Hematopoietic multipotent progenitor cell (in vitro differentiated cells): ENCODE measurements at places on chromosomes 7 and 10.

- DNase-seq: no peak
These were observed 45.3 kb downstream of the GRID2IP start for GRCh38 chr7:6505685-6506559.

DNA sequence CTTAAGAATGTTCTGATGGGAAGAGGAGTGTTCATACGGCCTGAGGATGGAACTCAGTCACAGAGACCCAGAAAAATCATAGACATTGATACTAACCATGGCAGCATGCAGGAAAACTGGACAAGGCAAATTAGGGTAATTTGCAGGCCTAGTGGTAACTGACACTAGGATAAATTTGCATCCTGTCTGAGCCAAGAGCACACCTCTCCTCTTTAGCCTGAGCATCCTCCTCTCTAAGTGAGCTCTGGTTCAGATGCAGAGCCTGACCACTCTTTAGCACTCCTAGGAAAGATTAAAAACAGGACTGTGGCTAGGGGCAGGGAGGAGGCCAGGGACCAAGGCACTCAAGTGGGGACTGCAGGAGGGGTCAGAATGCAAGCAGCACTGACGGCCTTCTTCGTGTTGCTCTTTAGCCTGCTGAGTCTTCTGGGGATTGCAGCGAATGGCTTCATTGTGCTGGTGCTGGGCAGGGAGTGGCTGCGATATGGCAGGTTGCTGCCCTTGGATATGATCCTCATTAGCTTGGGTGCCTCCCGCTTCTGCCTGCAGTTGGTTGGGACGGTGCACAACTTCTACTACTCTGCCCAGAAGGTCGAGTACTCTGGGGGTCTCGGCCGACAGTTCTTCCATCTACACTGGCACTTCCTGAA is at the start of gene TAS2R41:
TSS of gene TAS2R41 (plus strand) at position 373 of the 650 bp plus-strand sequence. CDS start at position 373, 0 bp downstream.
- no peak for DNase-seq

GRCh38 chr10:72328045-72328828 is 26.5 kb downstream of the DNAJB12 start:
- DNase-seq: no peak

DNA sequence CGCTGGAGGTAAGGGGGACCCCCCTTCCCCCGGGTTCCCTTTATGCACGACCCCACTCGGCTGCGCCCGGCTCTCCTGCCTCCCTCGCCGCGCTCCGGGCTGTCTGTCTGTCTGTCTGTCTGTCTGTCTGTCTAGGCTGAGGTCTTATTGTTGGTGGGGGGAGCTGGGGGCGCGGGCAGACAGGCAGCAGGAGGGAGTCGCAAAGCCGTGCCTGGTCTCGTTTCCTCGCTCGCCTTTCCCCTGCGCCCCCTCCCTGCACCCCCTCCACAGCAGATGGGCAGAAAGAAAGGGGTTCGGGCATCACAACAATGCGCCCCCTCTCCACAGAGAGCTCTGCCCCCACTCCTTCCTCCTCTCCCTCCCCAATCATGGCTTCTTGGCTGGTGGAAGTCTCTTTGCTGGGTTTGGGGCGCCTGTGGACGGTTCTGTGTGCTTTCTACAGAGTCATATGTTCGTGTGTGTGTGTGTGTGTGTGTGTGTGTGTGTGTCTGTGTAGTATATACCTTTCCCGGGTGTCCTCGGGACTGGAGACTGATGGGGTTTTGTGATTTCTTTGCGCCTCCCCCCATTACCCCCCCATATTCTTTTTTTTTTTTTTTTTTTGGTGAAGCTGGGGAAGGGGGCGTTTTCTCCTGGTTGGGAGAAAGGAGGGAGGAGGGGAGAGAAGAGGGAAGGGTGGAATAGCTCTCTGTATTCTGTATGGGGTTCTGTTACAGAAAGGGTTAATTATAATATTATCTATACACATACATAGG is 1.9 kb downstream of the AUTS2 start:
- DNase-seq: peak; percentile 29

- no peak for DNase-seq
These were observed 1.2 kb downstream of the HOGA1 start for GRCh38 chr10:97585439-97585811.

DNA sequence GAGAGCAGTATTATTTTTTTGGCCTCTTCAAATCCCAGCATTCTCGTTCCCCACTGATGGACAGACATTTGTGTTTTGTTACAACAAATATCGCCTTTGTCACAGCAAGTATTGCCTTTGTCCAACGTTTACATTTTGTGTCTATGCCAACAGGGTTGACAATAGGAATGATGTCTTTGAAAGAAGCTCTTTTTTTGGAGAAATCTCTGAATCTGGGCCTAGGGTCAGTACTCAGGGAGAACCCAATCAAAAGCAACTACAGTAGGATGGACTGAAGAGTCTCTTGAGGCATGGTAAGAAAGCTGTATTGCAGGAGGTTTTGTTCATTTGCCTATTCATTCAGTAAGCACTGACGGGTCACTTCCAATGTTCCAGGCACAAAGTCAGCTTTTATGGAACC is 57.7 kb upstream of the KLF14 start:
- no peak for DNase-seq

- no peak for DNase-seq
These were observed 261.5 kb upstream of the SORCS1 start for GRCh38 chr10:107425931-107426553.

- DNase-seq: no peak
These were observed 975.2 kb upstream of the AUTS2 start for GRCh38 chr7:68623030-68623429.

DNA sequence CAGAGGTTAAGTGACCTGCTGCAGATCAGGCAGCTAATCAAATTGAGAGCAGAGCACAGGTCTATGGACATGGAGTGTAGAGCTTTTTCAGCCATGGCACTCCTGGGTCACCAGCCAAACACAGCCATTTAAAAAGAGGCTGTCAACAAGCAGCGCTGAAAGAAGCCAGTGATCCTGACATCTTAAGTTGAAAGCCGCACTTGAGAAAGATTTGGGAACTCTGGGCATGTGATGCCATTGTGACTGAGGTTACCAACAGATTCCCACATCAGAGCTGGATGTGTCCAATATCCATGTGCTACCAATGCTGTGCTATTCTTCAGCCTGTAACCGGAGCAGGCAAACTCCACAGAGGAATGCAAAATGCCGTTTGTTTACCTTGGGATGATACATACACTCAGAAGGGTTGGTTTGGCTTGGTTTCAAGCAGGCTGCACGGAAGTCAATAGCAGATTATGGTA is 56.2 kb upstream of the ABLIM1 start:
- DNase-seq: no peak

DNA sequence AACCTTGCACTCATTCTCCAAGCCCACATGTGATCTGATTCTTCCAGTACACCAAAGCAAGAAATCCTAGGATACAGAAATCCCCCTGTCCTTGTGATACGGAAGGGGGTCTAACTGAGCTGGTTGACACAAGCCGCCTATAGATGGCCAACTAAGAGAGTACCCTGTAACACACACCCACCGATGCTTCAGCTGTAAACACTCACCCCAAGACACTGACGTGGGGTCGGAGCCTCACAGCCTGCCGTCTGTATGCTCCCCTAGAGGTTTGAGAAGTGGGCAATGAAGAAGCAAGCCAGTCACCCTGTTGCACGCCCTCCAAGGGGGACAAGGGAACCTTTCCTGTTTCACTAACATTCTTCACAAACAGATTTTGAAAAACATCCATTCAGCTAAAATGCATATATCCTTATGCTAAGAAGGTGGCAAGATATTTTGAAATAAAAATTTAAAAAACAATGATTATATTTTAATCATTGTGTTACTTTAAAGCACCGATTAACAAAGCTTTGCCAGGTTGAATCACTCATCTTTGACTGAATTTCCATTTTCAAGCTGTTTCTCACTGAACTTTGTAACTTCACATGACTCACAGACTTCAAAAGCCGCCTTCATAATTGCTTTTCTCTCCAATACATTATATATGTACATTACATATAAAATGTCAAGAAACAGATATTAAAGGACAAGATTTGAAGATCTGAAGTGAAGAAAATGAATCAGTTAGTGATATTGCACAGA is 329.3 kb downstream of the ARL4A start:
- no peak for DNase-seq

- DNase-seq: no peak
These were observed 239.7 kb downstream of the KCND2 start for GRCh38 chr7:120512701-120513100.

GRCh38 chr7:2572101-2572842 is 13.5 kb downstream of the IQCE start:
- no peak for DNase-seq

GRCh38 chr7:4185721-4186512 is 496.2 kb upstream of the FOXK1 start:
- DNase-seq: peak; percentile 29

GRCh38 chr7:48025624-48026023 is 3.3 kb downstream of the SUN3 start:
- no peak for DNase-seq

- no peak for DNase-seq
These were observed 4.8 kb downstream of the LAMB1 start for GRCh38 chr7:107998150-107998549.

GRCh38 chr7:120831260-120831659 is 26.7 kb downstream of the TSPAN12 start:
- no peak for DNase-seq

DNA sequence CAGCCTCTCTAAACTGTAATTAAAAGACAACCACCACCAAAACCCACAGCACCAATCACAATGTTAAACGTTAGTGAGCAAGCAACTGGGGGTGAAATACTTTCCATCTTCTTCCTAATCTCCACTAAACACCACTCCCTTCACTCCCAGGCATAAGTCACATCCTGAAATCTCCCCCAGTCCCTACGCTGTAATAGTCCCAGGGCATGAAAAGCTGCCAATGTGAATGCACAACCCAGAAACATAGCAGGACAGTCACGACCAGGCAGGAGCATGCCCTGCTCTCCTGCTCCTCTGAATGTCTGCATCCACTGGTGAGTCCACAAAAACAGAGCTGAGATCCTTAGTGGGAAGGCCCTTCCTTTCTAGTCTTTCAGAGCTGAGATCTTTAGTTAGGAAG is 288.9 kb downstream of the PARD3 start:
- DNase-seq: no peak

DNA sequence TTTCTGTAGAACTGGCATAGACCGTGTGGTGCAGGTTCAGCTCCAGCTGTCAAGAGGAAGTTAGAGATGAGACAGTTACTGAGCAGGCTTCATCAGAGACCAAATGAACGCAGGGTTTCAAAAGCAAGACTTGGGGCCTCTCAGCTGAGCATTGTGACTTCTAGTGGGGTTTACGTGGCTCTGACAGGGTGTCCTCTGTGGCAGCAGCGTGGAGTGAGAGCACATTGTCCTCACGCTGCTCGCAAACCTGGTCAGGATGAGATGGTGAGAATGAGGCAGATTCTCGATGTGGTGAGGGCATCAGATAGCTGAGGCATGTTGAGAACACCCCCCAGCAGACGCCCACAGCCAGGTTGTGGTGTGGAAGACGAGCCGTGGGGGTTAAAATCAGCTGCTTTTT is 126.0 kb downstream of the DNAJB6 start:
- no peak for DNase-seq

DNA sequence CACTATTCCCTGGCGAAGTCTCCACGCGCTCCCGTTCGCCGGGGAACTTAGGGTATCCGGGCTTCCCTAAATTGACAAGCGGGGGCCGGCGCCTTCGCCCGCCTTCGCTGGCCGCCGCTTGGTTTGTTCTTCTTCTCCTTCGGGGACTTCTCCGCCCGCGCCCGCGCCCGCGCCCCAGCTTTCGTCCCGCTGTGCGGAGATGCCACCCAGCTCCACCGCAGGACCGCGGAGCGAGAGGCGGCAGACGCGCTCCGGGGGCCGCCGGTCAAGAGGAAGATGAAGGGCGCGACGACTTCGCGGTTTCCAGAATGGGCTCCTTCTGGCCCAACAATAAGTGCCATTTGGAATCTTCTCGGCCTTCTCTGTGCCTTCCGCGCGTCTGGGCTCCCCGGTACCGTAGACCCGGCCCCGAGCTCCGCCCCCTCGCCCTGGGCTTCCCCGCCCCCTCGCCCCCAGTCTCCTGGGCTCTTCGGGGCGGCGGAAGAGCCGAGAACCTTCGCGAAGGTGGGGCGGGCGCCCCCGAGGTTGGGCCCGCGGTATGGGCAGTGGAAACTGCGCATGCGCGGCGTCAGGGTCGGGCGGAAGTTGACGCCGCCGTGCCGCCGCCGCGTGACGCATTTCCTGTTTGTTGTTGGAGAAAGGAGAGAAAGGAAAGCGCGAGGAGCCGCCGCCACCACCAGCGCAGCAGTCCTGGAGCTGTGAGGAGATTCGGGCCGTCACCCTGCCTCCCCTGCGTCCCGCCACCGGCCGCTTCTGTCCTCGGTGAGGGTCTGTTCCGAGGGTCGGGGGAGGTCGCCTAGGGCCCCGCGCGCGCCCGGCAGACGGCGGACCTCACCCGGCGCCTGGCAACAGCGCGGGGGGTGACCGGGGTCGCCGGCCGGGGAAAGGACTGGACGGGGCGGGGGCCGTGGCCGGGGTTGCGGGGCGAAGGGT is at the start of gene DNAJB6:
TSS of gene DNAJB6 (plus strand) at position 622 of the 933 bp plus-strand sequence. CDS start 21,569 bp downstream, outside the sequence.
- DNase-seq: peak; percentile 98

DNA sequence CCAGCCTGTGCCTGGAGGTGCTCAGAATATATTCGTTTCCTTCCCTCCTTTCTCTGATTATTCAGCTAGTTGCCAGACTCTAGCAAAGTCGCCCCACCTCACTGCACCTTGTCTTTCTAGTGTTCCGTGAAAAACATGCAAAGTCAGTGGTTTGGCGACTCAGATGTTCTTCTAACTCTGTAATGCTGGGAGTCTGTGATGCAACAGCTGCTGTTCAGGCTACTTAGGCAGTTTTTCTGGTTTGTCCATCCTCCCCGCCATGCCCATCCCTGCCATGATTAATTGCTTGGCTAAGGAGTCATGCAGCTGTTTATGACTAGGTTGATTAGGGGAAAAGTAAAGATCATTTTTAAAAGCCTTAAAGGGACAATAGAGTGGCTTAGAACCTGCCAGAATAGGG is 99.4 kb downstream of the MTPN start:
- no peak for DNase-seq

- no peak for DNase-seq
These were observed 2.3 kb downstream of the ABCB1 start for GRCh38 chr7:87598234-87599009.
